Head of caudate nucleus (tissue), 42 donors: ENCODE measurements at places on chromosomes 6 and 20.

- no peak for DNase-seq
These were observed 106.3 kb upstream of the RIPOR2 start for GRCh38 chr6:25042036-25042521.

DNA sequence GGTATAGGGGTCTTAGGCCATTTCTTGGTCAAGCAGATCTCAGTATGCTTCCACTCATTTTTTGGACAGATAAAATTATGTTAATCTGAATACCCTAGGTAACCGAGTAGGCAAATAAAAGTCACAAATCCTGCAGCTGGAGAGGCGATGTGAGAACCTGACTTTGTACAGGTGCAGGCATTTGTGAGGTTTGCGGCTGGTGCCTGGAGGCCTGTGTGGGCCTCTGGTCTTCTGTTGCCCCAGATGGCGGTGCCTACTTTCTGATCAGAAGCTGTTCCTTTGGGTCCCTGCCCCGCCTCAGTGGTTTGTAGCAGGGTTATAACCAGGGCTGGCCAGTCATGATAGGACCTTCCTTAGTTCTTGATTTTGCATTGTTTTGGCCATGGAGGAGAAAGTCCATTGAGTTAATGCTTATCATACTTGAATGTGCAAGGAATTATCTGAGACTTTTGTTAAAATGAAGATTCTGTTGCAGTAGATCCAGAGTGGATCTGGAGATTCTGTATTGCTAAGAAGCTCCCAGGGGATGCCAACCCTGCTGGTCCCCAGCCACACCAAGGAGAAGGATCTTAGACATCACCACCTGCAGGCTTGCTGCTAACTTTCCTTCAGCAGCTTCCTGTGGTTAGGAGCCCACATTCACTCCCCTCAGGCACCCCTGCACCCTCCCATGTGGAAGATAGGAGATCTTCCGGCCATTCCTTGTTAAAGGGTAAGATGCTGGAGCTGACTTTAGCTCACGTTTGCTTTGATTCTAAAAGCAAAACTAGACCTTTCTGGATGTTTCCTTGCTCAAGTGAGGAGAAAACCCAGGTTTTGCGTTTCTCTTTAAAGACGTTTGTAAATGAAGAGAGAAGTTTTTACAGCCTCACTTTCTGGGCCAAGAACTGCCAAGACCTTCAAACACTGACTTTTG, 50.7 kb downstream of the LRRC1 start:
- no peak for DNase-seq

GRCh38 chr6:30884521-30885480, 482 bp downstream of the DDR1 start:
- peak; percentile 70 for DNase-seq

- DNase-seq: no peak
These were observed 151.3 kb downstream of the LCA5 start for GRCh38 chr6:79385893-79386292.

GRCh38 chr6:152391179-152391880, 245.8 kb downstream of the SYNE1 start:
- no peak for DNase-seq
